ENCODE measurements at places on chromosomes 2 and 18. TPM values are rescaled to one million over a fixed set of nuclear protein-coding genes. Genes with fewer than 3 reads are reported as not detected.

GRCh38 chr2:166653185-166653813 lies 159.2 kb upstream of the SCN7A start:
- H3K4me1 ChIP-seq = peaks cover 8% of the 10 kb centered on the region
- H3K36me3 ChIP-seq = no peaks in the 10 kb centered on the region
- no peak overlapping the region for H3K4me3 ChIP-seq
- no peak overlapping the region for H3K27ac ChIP-seq
- H3K27me3 ChIP-seq = no peaks in the 10 kb centered on the region
- DNase-seq = no peak

DNA sequence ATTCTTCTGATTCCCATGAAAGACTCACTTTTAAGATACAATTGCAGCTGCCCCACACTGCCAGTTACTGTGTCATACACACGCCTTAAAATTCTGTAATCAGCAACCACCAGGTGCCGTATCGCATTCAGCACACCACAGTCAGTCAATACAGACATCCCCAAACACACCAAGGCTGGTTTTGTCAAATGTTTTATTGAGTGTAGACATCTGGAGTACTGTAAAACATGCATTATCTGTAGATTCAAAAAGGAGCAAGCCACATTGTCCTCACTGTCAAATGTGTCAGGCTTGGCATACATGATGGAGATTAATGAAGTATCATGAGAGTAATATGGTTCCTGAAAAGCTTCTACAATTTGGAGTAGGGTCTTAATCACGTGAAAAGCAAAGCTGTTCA lies 109.7 kb upstream of the SP3 start:
- no peaks in the 10 kb centered on the region for H3K27me3 ChIP-seq
- no peaks in the 10 kb centered on the region for H3K36me3 ChIP-seq
- H3K4me1 ChIP-seq = no peaks in the 10 kb centered on the region
- H3K4me3 ChIP-seq = no peak overlapping the region
- DNase-seq = no peak
- H3K27ac ChIP-seq = no peak overlapping the region

IL1R1 gene
- 41.0 TPM for total RNA-seq

NOSTRIN gene
- total RNA-seq = 13.3 TPM

PFN4 gene
- not detected for total RNA-seq

CYTIP gene
- 3.3 TPM for total RNA-seq

DNA sequence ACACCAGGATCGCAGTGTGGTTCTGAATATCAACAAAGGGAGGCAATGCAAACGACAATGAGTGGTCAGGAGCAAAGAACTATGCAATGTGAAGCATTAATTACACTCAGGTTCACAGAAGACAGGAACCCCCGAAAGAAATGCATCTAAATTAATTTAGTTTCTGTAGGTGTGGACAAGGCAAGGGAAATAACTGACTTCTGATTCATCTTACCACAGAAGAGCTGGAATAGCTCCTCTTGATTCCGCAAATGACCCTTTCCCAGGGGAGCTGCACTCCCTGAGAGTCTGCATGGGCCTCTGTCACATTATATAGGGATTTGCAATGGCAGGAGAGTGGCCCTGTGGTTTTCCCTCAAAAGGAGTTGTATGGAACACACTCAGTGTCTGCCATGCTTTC lies 263.9 kb upstream of the APCDD1 start:
- H3K27me3 ChIP-seq = no peaks in the 10 kb centered on the region
- no peaks in the 10 kb centered on the region for H3K36me3 ChIP-seq
- no peak for DNase-seq
- H3K4me1 ChIP-seq = no peaks in the 10 kb centered on the region

GRCh38 chr2:20366672-20367116 lies 16.1 kb upstream of the PUM2 start:
- DNase-seq = no peak
- H3K4me3 ChIP-seq = no peak overlapping the region
- no peaks in the 10 kb centered on the region for H3K27me3 ChIP-seq
- H3K36me3 ChIP-seq = no peaks in the 10 kb centered on the region
- H3K4me1 ChIP-seq = no peaks in the 10 kb centered on the region

DNA sequence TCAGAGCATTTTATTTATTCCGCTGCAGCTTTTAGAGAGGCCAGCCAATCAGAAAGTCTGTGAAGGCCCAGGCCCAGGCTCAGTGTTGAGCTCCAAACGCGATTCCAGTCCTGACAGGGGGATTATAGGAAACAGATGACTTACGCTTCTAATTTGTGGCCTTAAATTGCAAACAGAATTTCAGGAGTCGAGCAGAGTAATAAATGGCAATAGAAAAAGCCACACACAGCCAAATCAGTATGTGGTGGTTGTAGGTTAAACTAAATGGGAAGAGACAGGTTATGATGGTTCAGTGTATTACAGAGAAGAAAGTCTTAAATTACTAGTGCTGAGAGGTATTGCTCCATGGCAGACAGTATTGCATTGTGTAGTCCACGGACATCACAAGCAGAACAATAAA lies 131.0 kb upstream of the ZEB2 start:
- H3K27me3 ChIP-seq = no peaks in the 10 kb centered on the region
- no peak overlapping the region for H3K27ac ChIP-seq
- no peak for DNase-seq
- no peaks in the 10 kb centered on the region for H3K4me1 ChIP-seq
- no peaks in the 10 kb centered on the region for H3K36me3 ChIP-seq

OSR1 gene
- total RNA-seq = 16.6 TPM

DNA sequence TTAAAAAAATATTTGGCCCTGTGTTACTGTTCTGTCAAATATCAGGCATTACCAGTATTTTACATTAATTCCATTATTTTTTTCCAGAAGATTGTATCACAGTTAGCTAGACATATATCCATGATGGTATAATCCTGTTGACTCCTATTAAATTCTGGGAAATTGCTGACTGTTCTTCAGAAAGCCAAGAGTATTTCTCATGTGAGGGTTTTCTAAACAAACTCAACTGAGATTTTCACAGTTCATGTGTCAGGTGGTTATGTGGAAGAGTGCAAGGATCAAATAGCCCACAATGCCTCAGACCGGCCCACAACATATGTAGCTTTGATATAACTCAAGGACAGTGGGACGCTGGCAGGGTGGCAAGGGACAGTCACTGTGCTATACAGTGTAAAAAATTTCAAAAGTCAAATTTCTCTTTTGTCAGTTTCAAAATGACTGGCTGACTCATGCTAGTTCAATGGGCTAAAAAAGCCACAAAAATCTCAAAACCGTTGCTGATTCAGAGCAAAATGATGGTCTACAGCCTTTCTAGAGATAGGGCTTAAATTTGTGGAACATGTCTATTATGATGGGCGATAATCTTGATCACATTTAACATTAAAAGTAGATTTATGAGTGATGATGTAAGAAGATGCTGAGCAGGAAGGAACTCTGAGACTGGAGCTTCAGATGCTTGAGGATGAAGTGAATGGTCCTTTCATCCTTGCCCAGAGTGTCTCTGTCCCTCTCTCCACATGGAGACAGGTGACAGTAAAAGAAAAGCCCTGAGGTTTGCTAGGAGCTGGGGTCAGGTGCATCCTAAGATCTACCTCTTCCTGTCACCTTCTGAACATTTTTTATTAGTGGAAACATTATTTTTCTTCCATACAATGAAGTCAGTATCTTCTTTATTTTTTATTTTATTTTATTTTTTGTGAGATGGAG lies 175.8 kb upstream of the PIEZO2 start:
- no peak overlapping the region for H3K27ac ChIP-seq
- no peak overlapping the region for H3K4me3 ChIP-seq
- no peaks in the 10 kb centered on the region for H3K36me3 ChIP-seq

ITGB6 gene
- not detected for total RNA-seq

- H3K4me1 ChIP-seq = no peaks in the 10 kb centered on the region
- H3K36me3 ChIP-seq = no peaks in the 10 kb centered on the region
- H3K4me3 ChIP-seq = no peak overlapping the region
- H3K27me3 ChIP-seq = no peaks in the 10 kb centered on the region
- DNase-seq = no peak
These were observed 635.8 kb downstream of the RNF144A start for GRCh38 chr2:7552825-7553570.

PIEZO2 gene
- total RNA-seq = 24.3 TPM

MYCN gene
- 0.71 TPM for total RNA-seq

UGT1A4 gene
- total RNA-seq = not detected

DNA sequence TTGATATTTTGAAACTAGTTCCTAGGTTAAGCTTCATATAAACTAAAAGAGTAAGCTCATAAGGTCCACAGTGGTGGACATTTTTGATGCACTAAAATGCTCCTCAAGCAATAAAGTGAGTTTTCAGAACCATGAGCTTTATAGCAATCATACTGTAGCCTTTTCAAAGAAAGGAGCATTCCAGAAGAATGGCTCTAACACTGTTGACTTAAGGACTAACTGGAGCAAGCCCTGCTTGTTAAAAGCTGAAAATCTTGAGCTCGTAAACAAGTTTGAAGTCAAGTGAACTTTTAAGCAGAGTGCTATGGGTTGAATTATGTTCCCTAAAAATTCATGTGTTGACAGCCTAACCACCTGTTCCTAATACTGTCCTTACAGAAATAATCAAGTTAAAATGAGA lies 38.0 kb downstream of the KYNU start:
- H3K27ac ChIP-seq = no peak overlapping the region
- no peak overlapping the region for H3K4me3 ChIP-seq

- no peaks in the 10 kb centered on the region for H3K36me3 ChIP-seq
- H3K4me3 ChIP-seq = no peak overlapping the region
- DNase-seq = no peak
- H3K4me1 ChIP-seq = no peaks in the 10 kb centered on the region
These were observed 39.9 kb downstream of the TANK start for GRCh38 chr2:161199912-161200701.

GRCh38 chr2:120690521-120690920 lies 45.1 kb upstream of the GLI2 start:
- peak; percentile 45 for DNase-seq
- H3K4me3 ChIP-seq = no peak overlapping the region
- peaks cover 5% of the 10 kb centered on the region for H3K4me1 ChIP-seq
- H3K27me3 ChIP-seq = peaks cover 6% of the 10 kb centered on the region
- H3K36me3 ChIP-seq = no peaks in the 10 kb centered on the region
- H3K27ac ChIP-seq = no peak overlapping the region

DNA sequence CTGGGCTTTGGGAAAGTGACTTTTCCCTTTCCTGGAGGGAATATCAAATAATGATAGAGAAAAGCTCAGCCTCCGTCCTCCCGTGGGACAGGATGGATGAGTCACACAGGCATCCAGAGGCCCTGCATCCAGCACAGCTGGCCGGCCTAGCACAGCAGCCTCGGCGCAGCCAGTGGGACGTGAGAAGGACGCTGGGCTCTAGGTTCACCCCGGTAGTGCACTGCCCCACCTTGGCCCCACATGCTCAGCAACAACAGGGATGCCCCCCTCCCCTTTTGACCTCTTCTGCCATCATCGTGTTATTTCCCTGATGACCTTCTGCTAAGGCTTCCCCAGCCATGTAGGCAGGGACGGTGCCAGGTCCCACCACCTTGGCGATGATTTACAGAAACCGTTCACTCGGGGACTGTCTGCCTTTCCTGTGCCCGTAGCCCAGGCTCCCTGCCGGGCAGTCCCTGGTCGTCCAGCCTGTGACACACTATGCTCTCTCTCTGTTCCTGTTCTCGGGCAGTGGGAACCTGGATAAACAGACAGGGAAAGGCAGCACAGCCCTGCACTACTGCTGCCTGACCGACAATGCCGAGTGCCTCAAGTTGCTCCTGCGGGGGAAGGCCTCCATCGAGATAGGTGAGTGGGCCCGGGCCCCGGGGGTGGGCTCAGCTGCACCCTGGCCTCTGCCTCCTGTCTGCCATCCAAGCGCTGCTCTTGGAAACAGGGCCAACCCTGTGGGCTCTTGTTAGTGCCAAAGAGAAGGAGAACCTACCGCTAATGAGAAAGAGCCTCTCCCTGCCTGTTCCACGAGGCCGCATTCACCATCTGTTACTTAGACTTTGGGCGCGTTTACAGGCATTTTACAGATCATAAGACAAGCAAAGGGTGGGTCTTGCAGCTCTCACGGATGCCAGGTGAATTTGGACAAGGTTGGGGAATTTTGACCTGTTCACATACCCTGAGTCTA lies 44.6 kb downstream of the ITGB1BP1 start:
- no peak overlapping the region for H3K4me3 ChIP-seq
- peak overlapping the region; percentile 72 for H3K27ac ChIP-seq
- no peaks in the 10 kb centered on the region for H3K27me3 ChIP-seq
- peaks cover 4% of the 10 kb centered on the region for H3K36me3 ChIP-seq
- DNase-seq = peak; percentile 91

- peaks cover 10% of the 10 kb centered on the region for H3K4me1 ChIP-seq
- H3K27me3 ChIP-seq = no peaks in the 10 kb centered on the region
- no peak overlapping the region for H3K4me3 ChIP-seq
- no peak overlapping the region for H3K27ac ChIP-seq
- no peaks in the 10 kb centered on the region for H3K36me3 ChIP-seq
These were observed 438.6 kb downstream of the TXNL1 start for GRCh38 chr18:56199580-56200330.

GRCh38 chr2:152496371-152496770 lies 161.4 kb downstream of the FMNL2 start:
- no peak overlapping the region for H3K4me3 ChIP-seq
- no peaks in the 10 kb centered on the region for H3K27me3 ChIP-seq
- H3K4me1 ChIP-seq = no peaks in the 10 kb centered on the region
- no peak for DNase-seq
- H3K27ac ChIP-seq = no peak overlapping the region

- DNase-seq = no peak
- H3K27ac ChIP-seq = no peak overlapping the region
These were observed 35.0 kb downstream of the EMILIN2 start for GRCh38 chr18:2881840-2882195.

HOXD12 gene
- 1.8 TPM for total RNA-seq

GRCh38 chr2:205802065-205802464 lies 119.8 kb downstream of the NRP2 start:
- peaks cover 56% of the 10 kb centered on the region for H3K4me1 ChIP-seq
- H3K36me3 ChIP-seq = no peaks in the 10 kb centered on the region
- peak; percentile 73 for DNase-seq
- no peaks in the 10 kb centered on the region for H3K27me3 ChIP-seq
- H3K27ac ChIP-seq = peak overlapping the region; percentile 99

- DNase-seq = no peak
- no peak overlapping the region for H3K27ac ChIP-seq
- H3K36me3 ChIP-seq = no peaks in the 10 kb centered on the region
- H3K4me1 ChIP-seq = no peaks in the 10 kb centered on the region
- no peaks in the 10 kb centered on the region for H3K27me3 ChIP-seq
- H3K4me3 ChIP-seq = no peak overlapping the region
These were observed 402.6 kb upstream of the ZEB2 start for GRCh38 chr2:144922519-144922918.

DNA sequence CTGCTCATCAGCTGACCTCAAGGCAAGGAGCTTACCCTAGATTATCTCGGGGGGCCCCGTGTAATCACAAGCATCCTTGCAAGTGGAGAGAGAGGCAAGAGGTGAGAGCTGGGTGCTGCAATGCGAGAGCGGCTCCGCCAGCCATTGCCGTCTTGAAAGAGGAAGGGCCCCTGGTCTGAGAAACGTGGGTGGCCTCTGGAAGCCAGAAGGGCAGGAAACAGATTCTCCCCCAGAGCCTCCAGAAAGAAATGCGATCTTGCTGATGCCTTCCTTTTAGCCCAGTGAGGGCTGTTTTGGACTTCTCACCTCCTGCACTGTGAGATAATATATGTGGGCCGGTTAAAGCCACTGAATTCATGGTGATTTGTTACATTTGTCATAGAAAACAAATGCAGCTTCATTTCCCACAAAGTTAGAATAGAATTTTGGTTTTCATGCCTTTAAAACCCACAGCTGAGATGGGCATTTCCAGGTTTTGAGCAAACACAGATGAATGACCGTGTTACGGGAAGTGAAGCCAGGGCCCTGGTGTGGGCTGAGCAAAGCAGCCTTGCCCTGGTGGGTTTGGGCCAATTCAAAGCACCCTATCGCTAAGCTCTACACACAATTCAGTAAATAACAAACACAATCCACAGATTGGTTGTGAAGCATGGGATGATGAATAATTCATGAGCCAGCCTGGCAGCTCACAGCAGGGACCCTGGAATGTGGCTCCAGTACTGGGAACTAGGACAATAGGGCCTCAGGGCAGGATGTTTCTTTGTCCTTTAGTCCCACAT lies 319.9 kb upstream of the HS6ST1 start:
- no peak for DNase-seq
- H3K4me3 ChIP-seq = no peak overlapping the region
- no peaks in the 10 kb centered on the region for H3K36me3 ChIP-seq
- H3K4me1 ChIP-seq = no peaks in the 10 kb centered on the region
- no peak overlapping the region for H3K27ac ChIP-seq
